Stimulated activated naive CD4-positive, alpha-beta T cell treated with Interleukin-2 at 50 U/mL for 16 hours (primary cell): ENCODE measurements at places on chromosomes 1 and 21.

DNA sequence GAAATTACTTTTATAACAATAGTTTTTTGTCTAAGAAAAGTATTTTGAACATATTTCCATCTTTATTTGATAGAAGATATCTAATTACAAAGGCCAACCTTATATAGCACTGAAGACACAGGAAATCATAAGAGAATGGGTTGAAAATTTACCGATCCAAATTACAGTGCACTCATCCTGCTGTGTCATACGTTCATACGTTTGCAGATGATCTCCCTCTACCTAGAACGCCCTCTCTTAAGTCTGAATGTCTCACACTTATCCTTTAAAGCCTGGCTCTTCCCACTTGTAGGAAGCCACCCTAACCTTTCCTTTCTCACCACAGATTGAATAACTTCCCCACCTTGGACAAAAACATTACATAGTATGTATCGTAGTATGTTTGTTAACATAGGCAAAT lies 9.3 kb downstream of the ASH1L start:
- no peak for DNase-seq

GRCh38 chr1:3038571-3039181 lies 17.4 kb downstream of the ACTRT2 start:
- no peak for DNase-seq

DNA sequence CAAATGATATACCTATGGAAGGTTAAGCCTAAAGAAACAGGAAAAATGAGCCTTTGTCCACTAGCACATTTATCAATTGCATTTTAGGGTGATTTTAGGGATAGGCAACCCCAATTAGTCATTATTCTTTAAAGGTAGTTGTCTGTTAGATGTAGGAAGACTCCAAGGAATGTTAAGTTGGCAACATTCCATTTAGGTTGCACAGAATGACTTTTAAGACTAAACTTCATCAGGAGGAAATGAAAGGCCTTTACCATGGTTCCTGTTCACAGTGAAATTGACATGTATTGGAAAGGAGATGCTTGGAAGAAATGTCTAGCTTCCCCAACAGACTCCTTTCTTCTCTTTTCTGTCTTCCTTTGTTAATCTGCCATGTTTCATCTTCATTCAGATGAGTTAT lies 1.6 kb upstream of the APOBEC4 start:
- no peak for DNase-seq

GRCh38 chr1:28974432-28974831 lies 60.1 kb downstream of the EPB41 start:
- no peak for DNase-seq

DNA sequence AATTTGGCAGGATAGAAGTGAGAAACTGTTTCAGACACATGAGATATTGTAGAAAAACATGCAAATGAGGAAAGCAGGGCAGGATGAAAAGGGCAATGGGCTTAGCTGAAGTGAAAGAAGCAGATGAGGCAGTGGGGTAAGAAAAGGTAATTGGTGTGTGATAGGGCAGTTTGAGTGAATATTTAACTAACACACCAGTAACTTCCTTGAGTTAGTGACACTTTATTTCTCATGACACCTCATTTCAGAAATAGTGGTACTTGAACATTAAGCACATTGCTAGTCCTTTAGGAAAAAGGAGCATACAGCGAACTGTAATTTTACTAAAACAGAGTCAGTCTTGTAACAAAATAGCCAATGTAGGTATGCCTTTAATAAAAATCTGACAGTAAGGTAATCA lies 415.0 kb downstream of the DPYD start:
- no peak for DNase-seq

DNA sequence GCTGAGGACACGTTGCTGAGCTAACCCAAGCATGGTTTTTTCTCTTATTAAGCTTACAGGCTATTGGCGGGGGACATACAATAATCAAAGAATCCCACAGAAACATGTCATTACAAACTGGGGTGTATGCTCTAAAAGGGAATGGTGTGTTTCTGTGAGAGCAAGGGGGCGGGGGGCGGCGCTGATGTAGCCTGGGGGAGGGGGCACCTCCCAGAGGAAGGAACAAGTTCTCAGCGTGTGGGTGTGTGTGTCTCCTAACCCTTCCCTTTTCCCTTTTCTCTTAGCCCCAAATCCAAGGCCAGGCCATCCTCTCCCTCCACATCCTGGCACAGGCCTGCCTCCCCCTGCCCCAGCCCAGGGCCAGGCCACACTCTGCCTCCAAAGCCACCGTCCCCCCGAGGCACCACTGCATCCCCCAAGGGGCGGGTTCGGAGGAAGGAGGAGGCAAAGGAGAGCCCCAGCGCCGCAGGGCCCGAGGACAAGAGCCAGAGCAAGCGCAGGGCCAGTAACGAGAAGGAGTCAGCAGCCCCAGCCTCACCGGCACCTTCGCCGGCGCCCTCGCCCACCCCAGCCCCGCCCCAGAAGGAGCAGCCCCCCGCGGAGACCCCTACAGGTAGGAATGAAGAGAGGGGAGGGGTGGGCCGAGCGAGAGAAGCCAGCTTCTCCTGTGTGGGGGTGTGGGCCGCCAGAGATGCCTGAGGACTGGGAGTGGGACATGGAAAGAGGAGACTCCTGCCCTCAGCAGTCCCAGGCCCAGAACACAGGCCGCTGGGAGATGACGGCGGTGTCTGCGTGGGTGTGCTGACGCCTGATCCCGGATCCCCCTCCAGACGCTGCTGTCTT lies 21.9 kb downstream of the MAP7D1 start:
- DNase-seq = no peak

DNA sequence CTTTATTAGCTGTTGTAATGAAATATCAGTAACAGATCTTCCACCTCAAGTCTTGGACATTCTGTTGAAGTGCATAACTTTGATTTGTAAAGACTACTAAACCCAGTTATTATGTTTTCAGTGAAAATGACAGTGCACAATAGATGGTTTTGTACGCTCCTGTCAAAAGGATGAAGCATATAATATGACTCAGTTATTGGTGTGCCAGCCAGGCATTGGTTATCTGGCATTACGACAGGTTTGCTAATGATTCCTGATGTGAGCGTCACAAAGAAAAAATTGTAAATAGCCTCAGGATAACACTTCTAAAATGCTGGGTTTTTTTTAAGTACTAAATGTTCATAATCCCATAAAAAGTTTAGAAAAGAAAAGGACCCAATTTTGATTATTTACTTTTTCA lies 147.9 kb downstream of the MAGI3 start:
- no peak for DNase-seq

DNA sequence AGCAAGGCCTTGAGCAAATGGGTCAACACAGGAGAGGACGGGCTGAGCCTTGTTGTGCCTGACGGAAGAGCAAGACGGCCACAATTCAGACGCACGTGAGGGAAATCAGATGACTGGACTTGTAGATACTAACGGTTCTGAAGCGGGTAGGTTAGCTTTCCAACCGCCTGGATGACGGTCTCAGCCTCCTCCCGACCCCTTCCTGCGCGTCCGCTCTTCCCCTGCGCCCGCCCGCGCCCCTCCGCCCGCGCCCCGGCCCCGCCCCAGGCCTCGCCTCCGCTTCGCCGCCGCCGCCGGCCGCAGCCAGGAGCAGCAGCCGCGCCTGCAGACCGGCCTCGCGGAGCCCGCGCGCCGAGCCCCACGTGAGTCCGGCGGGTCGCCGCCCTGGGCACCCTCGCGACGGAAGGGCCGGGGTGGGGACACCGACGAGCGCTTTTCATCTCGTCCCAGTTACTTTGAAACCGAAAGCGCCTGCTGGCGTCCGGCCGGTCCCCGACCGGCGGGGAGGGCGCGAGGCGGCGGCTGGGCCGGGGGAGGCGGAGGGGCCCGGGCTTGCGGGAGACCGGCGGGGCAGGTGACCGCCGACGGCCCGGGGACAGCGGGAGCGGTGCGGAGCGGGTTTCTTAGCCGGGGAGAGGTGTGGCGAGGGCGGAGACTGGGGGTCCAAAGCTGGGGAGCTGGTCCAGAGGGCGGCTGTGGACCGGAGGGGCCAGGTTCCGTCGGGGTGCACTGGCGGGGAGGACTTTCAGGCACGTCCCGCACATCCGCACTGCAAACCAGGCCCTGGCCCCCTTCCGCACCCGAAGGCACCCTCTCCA lies at the start of gene TRAF5:
TRAF5 (plus strand) TSS at position 306 of the 818 bp plus-strand sequence. CDS start 26,407 bp downstream, outside the sequence.
- peak; percentile 52 for DNase-seq

- no peak for DNase-seq
Measured at GRCh38 chr1:205190845-205191577, 20.5 kb downstream of the DSTYK start.

DNA sequence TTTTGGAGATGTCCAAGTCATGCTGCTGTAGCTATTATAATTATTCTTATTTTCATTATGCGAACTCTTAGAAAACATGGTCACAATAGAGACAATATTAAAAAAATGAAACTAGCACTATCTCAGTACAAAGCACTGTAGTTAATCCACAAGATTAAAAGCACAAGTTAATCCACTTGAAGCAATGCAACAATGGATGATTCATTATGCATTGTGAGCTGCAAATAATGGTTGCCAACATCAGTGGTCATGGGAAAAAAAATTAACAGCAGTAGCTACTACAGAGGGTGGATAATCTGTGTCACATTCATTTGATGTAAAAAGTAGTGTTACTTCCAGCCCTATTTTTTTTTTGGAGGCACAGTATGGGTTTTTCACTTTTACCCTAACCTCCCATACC lies 56.7 kb downstream of the DPT start:
- DNase-seq = no peak

- DNase-seq = no peak
Measured at GRCh38 chr1:82478916-82479315, 678.2 kb downstream of the ADGRL2 start.

- no peak for DNase-seq
Measured at GRCh38 chr1:2443277-2444137, 31.1 kb upstream of the PEX10 start.

- DNase-seq = no peak
Measured at GRCh38 chr1:119946724-119947123, 50.4 kb upstream of the ADAM30 start.

DNA sequence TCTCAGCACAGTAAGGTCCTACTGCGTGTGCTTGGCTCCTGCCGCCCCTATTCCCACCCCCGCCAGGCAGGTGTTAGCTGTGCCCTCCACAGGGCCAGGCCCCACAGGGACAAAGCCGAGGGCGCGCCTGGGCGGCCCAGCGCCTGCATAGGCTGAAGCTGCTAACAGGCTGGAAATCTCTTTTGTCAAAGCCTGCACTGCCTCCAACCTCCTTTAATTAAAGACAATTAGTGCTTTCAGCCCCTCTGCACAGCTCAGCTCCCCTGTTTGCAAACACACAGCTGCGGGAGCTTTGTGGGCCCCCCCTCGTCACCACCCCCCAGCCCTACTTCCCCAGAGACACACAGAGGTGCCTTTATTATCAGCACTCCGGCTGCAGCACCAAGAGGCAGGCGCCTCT lies 95.9 kb downstream of the EPHB2 start:
- DNase-seq = no peak

- no peak for DNase-seq
Measured at GRCh38 chr1:2351723-2352122, 39.6 kb downstream of the MORN1 start.

- DNase-seq = no peak
Measured at GRCh38 chr1:233919786-233920185, 15.3 kb downstream of the SLC35F3 start.

DNA sequence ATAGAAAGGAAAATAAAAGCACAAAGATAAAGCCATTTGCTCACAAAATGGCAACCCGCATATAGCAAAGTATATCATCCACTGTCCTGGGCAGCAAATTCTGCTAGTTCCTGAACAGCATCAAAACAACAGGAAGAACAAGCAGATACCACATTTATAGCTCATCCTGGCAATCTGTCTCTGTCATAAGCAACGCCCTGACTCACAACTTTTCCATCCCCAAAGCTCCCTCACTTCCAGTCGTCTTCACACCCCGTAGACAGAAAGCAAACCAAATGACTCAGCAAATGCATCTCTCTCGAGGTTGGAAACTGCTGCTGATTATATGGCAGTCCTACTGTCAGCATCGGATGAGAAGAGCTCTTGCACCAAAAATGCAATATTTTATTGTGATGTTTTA lies 65.8 kb downstream of the AK5 start:
- no peak for DNase-seq

DNA sequence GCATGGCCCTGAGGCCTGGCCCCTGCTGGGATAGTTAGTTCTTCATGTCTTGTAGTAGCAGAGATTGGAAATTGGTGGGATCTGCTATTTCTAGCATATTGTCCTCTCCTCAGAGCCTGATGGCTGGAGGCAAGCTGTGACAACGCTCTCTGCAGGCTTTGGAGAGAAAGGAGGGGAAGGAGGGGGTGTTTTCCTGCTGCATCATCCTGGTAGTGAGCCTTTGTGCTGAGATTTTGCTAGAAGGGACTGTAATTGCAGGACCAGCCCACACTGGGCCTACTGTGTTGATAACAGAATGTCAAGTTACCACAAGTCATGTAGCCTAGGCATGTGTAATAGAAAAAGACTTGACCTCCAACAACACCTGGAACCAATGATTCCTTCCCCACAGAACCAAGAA lies 351.0 kb downstream of the SIPA1L2 start:
- DNase-seq = no peak

GRCh38 chr1:170970256-170970655 lies 34.9 kb downstream of the MROH9 start:
- no peak for DNase-seq

DNA sequence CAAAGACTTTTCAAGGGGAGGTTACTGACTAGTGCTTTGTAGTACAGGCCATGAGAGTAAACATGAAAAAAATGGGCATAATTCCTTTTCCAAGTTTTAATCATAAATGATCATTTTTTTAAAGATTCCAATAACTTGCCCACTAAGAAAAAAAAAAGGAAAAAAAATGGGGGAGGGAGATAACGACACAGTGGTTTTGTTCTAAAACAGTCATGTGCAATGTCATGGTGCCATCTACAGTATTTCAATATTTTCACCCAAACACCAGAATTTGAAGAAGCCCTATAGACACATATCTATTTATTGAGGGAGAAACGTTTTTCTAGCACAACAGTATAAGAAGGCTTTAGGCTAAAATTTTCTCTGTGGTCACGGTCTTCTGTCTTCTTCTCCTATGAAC lies 250.2 kb downstream of the LTN1 start:
- no peak for DNase-seq

GRCh38 chr1:157495285-157495684 lies 57.0 kb downstream of the FCRL5 start:
- DNase-seq = no peak

DNA sequence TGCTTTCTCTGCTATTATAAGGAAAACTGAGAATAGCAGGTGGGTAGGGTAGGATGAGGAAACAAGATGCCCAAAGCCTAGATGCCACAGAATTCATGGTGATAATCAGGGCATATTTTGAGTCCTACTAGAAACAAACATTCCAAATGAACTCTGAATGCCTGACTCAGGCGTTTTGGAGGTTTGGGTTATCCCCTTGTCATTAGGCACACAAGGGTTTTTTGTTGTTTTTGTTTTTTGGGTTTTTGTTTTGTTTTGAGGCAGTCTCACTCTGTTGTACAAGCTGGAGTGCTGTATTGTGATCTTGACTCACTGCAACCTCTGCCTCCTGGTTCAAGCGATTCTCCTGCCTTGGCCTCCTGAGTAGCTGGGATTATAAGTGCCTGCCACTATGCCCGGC lies 19.2 kb downstream of the SYNC start:
- no peak for DNase-seq

GRCh38 chr21:32477424-32477745 lies 64.9 kb downstream of the EVA1C start:
- DNase-seq = no peak
